Heart right ventricle (tissue), 16 donors: ENCODE measurements at places on chromosomes 4 and X.

DNA sequence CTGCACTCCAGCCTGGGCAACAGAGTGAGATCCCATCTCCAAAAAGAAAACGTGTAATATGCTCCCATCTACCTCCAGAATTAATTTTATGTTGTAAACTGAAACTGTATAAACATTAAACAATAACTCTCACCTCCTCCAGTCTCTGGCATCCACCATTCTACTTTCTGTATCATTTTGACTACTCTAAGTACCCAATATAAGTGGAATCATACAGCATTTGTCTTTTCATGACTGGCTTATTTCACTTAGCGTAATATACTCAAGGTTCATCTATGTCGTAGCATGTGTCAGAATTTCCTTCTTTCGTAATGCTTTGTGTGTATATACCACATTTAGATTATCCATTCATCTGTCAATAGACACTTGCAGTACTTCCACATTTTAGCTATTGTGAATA is 20.6 kb downstream of the F8 start:
- DNase-seq = no peak

GRCh38 chrX:40090050-40090804 is 7.5 kb downstream of the BCOR start:
- DNase-seq = peak; percentile 49

DNA sequence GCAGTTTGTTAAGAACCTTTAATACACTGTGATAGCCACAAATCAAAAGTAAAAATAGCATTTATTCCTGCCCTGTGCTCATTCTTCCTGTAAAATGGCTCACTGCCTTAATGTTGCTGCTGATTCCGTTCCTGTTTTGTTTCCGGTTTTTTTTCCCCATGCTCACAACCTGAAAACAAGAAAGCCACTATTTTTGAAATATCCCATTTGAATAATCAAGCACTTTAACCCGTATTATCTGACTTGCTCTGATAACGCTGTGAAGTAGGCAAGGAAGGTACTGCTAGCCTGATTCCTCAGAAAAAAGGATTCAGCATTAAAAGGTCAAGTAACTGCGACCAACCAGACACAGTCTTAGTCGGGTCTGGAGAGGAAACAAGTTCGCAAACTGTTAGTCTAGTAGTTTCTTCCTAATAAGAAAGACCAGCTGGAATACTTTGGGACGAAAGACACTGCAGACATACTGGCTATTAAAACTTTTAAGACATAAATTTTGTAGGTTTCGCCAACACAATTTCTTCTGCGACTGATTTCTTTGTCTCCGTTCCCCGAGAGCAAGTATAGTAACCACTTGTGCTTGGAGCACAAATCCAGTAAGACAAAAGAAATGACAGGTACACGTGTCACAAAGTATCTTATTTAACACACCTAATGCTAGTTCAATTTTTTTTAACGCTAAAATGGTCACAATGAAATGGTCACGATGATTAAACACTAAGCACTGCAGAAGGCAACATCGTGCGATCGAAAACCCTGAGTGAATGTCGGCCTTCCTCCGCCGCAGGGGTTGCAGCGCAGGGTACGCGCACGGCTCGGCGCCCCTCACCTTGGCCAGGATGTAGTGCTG is 802 bp downstream of the COX18 start:
- no peak for DNase-seq

DNA sequence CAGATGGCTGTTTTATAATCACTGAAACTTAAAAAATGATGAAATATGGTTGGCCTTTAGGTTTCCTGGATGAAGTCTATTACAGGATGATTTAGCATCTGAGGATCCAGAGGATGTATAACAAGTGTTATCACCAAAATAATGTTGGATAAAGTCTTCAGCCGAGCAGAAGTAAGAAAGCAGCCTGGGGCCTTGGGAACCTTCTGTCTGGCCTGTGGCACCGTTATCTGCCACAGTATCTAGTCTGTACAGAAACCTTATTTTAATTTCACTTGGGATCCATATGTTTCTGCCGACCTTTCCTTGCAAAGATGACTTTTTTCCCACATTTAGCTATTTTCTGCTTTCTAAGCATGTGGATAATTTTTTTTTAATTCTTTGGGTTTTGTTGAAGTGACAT is 20.5 kb upstream of the ANTXR2 start:
- no peak for DNase-seq
